ENCODE measurements at places on chromosomes 16 and 17.

GRCh38 chr17:66562119-66562518 is 259.7 kb downstream of the PRKCA start:
- no peak for DNase-seq

DNA sequence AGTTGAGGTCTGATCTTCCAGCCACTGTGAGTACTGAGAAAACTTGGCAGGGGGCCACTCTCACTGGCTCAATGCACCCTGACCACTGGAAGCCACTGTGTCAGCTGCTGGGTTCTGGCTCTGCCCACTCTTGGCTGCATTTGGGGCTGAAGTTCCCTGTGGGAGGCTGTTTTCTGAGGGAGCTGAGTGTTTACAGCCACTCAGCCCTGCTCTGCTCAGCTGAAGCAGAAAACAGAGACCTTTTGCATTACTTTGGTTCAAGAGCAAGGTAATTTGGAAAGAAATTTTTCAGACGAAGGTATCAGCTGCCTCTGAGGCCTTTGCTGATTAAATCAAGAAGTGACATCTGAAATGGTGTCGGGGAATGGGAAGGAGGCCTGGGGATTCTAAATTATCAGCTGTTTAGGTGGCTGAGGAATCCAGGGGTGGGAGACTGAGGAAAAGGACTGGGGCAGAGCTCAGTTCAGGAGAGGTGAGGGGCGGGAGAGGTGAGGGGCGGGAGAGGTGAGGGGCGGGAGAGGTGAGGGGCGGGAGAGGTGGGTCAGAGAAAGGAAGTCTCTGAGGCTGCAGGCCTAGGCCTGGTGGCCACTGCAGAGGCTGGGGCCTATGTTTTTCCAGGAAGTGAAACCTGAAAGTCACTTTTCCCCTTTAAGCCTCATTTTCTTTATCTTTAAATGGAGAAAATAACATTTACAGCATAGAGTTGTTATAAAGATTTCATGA is at the start of gene ACSM5:
Gene ACSM5 (plus strand): TSS at position 137 of the 723 bp plus-strand sequence. CDS start 1,951 bp downstream, outside the sequence.
- no peak for DNase-seq

- peak; percentile 46 for DNase-seq
These were observed 215.3 kb downstream of the C16orf95 start for GRCh38 chr16:87101903-87102302.

DNA sequence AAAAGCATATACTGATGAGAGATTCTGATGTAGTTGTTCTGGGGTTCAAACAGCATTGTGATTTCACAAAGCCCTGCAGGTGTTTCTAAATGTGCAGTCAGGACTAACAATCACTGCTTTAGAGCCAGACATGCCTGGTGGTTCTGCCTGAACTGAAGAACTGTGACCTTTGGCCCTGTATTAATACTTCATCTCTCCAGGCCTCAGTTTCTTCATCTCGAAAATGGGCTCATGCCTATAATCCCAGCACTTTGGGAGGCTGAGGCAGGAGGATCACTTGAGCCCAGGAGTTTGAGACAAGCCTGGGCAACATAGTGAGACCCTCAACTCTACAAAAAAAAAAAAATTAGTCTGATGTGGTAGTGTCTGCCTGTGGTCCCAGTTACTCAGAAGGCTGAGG is 3.9 kb downstream of the DNAI2 start:
- no peak for DNase-seq

DNA sequence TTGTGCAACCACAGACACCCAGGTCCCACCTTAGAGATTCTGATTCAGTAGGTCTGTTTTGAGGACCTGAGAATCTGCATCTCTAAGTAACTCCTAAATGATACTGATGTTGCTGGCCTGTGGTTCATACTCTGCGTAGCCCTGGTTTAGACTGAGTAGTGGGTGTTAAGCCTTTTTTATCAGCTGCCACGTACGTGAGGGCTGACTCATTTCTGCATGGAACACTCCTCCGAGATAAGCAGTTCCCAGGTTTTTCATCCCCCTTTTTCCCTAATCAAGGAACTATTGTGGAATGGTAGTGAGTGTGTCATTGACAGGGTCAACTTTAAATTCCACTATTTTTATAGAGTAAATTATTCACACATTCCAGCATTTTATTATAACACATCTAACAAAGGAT is 26.1 kb downstream of the CDRT4 start:
- DNase-seq = no peak

DNA sequence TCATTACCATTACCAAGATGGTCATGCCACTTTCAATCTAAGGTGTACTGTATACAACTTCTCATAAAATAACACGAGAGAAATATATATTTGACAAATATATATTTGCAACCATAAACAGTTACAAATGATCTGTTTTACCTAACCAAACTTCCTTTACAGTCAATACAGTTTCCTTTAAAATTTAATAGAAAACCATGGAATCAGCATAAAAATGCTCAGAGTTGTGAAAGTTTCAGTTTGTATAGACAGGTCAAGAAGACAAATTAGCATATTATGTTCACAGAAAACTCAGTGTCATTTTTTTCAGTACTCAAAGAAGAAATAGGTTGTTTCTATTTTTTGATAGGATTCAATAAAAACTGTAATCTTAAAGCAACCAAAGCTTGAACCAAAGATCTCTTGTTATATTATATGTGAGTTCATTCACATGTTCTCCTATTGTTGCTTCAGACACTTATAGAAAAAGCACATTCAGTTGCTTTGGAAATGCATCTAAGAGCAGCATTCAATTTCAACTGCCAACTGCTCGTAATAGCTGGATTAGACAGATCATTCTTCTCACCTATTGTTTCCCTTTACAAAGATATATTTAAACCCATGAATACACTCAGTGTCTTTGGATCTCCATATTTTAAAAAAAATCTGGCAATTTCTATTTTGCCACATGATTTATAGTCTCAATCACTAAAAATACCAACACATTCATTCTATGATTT is 15.1 kb downstream of the SSH2 start:
- no peak for DNase-seq

All from AG04449 (cell line).